ENCODE measurements at places on chromosomes 16 and 17.

DNA sequence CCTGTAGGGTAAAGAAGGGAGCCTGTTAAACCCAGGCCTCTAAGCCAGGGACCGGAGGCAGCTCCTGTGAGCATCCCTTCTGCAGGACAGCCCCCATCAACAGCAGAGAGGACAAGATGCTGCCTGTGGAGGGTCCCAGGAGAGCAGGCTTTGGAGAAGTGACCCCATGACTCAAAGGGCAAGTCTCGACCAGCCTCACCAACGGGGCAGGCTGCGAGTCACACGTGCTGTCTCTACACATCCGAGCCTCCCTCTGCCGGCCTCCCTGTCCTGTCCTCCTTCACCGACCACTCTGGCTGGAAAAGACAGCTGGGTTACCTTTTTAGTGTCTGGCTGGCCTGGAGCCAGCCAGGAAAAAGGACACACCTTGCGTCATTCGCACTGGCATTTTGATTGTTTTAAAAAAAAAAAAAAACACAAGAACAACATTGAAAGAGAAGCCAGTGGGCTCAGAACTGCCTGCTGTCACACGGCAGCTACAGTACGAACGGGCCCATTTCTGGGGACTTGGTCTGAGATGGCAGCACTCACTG lies 74.5 kb upstream of the RCVRN start:
- DNase-seq: no peak

DNA sequence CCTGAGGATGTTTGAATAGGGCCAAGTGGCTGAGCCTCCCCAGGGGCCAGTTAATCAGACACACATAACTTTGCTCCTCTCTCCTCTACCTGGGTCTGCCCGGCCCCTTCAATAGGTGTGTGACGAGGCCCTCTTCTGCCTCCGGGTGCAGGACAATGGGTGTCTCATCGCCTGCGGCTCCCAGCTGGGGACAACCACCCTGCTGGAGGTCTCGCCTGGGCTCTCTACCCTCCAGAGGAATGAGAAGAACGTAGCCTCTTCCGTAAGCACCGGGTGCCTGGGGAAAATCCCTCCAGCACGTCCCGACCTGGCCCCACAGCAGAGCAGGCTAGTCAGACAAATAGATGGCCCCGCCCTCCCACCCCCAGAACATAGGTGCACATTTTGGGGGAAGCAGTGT lies 16.1 kb upstream of the KIF19 start:
- DNase-seq: no peak

- no peak for DNase-seq
These were observed 4.6 kb downstream of the FAAP100 start for GRCh38 chr17:81547614-81547982.

DNA sequence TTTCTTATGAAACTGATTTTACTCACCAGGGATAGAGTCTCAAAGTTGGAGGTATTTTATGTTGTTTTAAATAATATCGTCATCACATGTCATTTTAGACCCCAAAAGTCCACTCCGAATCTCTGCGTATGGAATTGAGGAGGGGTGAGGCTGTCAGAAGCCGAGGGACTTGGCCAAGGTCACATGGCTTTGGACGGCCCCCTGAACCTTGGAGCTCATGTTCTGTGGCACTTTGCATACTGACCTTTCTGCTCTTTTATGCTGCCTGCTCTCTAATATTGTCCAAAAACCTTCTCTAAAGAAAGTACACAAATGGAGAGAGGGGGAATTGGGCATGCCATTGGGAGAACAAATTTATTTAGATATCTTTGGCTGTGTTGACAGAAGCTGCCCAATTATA lies 700.0 kb downstream of the WWOX start:
- DNase-seq: no peak

- DNase-seq: peak; percentile 52
These were observed 139.7 kb downstream of the SEC14L1 start for GRCh38 chr17:77280304-77281121.

DNA sequence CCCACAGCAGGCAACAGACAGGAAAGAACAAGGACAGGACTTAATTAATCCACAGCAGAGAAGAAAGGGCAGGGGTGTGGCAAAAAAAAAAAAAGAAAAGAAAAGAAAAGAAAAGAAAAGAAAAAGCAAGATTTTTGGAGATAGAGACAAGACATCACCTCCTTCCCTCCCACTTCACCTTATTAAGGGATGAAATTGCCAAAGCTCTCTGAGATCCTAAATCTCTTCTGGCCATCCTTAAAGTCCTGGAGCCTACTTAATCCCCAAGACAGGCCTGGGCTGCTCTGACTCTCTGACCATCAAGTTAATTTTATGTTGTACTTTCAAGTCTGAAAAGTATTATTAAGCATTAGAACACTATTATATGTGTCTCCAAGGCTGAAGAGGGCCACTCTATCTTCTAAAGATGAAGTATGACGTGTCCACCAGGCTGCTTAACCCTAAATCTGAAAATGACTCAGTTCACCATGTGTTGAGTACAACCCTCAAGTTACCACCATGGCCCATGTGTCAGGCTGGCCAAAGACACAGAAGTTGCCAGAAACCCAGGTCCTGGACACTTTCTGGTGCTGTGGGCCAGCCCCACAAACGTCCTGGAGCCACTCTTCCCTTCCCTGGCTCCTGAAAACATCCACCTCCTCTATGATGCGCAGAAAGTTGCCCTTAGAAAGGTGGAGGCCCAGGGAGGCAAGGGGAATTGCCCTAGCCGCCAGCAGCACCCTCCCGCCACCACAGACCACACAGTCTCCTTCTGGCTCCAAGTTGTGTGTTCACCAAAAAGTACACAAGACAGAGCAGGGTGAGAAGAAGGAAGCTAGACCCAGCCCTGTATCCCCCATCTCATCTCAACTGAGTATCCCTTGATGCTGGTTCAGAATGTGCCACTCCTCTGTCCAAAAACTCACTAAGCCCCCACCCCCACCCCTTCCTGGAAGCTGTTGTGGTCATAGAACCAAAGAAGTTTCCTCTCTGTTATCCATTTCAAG lies 2.7 kb downstream of the SOCS1 start:
- DNase-seq: peak; percentile 37

GRCh38 chr16:3443108-3444031 lies at the start of the genes NAA60 and ZNF597:
Gene NAA60, plus strand, starts transcription at chr16:3443680. Its CDS starts 32,548 bp downstream, at chr16:3476228.
Gene ZNF597, minus strand, starts transcription at chr16:3443504. Its CDS starts 351 bp downstream, at chr16:3443153.
- peak; percentile 94 for DNase-seq
